ENCODE measurements at places on chromosomes 13 and 19.

GRCh38 chr13:48493851-48494250 is 39.0 kb downstream of the RCBTB2 start:
- DNase-seq: no peak

DNA sequence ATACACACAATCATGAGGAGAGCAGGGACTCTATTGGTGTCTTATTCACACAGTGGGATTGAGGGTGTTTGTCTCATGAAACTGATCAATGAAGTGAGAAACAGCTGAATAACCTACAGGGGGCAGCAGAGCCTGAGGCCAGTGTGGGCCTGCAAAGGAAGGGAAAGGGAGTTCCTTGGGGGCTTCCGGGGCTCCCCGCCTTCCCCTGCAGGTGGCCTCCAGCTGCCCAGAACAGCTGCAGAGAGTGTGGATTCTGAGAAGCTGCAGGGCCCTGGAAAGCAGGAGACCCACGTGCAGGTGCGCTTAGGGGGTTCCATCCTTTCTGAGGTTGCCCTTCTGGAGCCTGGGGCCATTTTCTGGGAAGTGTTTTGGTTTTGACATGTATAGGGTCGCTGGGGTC is 20.1 kb downstream of the ZNF763 start:
- DNase-seq: no peak

- no peak for DNase-seq
Measured at GRCh38 chr13:74597526-74597925, 463.3 kb upstream of the KLF12 start.

DNA sequence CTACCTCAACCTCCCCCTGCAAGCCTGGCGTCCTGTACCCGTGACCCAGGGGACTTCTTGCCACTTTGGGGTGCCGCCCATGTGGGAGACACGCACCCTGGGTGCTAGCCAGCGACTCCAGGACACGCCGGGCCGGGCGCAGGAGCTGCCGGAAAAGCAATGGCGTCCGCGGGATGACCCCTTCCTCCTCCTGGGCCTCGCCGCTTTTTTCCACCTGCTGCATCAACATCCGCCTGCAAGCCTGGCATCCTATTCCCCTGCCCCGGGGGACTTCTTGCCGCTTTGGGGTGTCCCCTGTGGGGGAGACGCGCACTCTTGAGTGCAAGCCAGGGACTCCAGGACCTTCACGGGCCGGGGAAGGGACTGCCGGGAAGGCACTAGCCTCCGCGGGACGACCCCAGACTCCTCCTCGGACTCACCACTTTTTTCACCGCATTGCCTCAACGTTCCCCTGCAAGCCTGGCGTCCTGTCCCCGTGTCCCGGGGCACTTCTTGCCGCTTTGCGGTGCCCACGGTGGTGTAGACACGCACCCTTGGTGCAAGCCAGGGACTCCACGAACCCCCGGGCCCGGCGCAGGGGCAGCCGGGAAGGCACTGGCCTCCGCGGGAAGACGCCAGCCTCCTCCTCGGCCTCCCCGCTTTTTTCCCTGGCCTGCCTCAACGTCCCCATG is 237.8 kb downstream of the TUBA3C start:
- DNase-seq: no peak

DNA sequence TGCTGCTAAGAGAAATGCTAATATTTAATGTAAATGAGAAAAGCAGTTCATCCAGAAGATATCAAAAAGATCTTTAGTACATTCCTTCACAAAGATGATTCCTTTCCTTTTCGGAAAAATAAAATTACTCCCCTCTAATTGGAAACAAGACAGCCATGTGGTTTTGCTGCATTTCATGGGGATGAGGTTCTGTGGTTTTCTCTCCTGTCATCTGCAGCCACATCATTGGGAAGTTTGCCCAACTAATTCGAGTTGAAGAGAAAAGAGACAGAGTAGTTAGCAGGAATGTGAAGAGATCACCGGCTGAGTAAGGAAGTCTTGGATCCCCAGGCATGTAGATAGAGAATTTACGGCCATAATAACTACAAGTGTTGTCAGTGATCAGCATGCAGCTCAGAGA is 122.1 kb downstream of the CYSLTR2 start:
- no peak for DNase-seq

- DNase-seq: no peak
Measured at GRCh38 chr19:40281381-40282208, 3.5 kb downstream of the AKT2 start.

DNA sequence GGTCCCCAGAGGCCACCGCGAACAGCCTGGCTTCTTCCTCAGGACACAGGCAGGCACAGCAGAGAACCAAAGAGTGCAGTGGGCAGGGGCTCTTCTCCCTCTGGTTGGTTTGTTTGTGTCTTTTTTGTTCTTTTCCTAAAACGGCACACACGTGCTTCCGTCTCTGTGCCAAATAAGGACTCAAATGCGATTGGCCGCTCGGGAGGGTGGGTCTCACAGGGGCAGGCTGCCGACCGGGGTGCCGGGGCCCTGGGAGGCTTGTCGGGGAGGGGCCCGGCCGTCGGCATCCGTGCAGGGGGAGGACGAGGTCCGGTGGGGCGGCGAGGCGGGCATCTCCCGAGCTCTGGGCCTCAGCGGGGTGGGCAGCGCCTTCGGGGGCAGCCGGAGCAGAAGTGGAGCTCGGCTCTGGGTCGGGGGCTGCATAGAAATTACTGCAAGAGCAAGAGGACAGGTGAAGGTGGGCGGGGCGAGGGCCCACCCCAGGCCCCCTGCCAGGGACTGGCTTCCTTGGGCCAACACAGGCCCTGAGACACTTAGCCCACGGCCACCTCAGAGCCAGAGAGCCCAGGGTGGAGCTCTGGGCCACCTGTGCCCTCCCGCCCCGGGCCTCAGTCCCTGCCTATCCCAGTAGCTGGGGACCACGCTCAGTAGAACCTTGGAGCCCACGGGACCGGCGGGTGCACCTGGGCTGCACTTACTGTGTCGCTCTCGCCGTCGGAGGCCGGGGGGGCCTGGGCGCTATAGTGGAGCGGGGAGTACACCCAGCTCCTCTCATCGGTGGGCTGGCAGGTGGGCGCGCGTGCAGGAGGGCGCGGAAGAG is 6.4 kb upstream of the CACTIN start:
- DNase-seq: no peak

DNA sequence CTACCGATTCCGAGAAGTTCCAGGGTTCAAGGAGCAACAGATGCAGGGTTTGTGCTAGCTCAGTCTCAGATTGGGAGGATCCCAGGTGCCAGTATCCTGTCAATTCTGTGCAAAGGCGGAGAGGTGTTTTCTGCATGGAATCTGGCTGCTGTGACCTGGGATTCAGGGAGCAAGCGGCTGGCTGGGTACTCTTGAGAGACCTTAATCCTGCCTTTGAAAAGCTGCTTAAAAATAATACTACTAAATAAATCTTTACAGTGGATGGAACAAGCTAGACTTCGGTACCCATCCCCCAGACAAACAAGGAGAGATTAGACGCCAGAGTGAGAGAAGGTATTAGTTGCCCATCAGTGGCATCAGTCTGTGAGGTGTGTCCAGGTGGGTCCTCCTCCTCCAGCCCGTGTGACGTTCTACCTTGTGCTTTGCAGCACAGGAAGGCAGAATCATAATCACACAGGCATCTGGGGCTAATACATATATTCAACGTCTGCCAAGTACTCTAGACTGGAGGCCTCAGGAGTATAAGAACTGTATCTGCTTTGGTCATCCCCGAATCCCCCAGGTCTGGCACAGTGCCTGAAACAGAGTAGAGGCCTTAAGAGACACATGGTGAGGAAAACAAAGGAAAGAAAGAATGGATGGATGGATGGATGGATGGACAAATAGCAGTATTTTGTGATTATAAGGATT is 230.6 kb downstream of the ZNF536 start:
- no peak for DNase-seq

DNA sequence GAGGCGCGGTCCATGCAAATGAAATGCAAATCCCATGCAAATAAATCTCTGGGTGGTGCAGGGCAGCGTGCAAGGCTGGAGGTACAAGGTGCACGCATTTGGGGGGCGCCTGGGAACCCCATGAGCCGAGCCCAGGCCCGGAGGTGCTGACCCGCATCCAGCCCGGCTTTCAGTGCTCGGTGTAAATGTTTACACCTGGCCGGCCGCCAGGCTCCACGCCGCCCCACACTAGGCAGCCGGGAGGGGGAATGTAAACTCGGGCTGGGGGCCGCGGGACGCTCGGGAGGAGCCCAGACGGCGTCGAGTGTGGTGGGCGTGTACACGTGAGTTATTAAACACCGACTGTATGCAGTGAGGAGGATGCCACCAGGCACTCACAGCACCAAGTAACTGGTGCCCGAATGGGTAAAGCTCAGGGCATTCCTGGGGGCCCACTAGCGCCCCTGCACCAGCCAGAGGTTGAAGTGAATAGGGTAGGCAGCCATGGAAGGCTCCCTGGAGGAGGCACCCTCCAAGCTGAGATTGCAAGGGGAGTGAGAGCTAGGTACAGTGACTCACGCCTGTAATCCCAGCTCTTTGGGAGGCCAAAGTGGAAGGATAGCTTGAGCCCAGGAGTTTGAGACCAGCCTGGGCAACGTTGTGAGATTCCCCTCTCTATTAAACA is 17.2 kb downstream of the FUT6 start:
- DNase-seq: no peak

GRCh38 chr19:2171349-2172145 is 7.8 kb downstream of the DOT1L start:
- no peak for DNase-seq

DNA sequence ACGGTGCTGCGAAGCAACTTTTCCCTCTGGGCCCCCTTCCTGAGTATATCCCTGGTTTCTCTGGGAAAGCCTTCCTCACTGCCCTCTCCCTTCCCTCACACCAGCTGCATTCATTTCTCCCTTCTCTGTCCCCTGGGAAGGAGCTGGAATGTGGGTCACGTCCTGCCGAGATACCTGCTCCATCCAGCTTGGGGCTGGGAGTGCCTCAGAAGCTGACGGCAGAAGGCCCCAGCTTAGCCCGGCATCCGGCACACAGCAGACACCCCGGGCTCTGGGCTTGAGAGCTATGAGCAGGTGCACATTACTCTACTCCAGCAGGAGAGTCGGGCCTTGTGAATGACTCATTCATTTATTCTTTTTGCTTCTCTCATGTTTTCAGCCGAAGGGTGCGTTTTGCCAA is 170.6 kb downstream of the TEX29 start:
- DNase-seq: no peak

DNA sequence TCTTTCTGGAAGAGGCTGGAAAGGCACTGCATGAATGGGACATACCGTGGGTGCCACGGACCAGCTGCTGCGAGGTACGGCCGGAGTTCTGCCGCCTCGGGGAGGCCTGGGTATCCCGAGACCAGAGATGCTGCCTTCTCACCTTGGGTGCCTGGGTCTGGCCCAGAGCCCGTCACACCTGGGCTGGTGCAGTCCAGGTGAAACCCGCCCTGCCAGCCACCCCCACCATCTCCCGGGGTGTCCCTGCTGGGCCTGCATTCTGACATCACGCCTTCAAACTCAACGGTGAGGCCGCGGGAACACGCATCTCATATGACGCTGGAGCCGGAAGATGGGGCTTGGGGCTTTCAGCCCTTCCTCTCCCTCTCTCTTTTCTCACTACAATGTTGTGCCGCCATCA is 98.0 kb downstream of the GADD45B start:
- DNase-seq: no peak

- DNase-seq: no peak
Measured at GRCh38 chr19:10543059-10543419, 665 bp upstream of the ATG4D start.

- no peak for DNase-seq
Measured at GRCh38 chr13:45333977-45334922, 6.7 kb downstream of the TPT1 start.

DNA sequence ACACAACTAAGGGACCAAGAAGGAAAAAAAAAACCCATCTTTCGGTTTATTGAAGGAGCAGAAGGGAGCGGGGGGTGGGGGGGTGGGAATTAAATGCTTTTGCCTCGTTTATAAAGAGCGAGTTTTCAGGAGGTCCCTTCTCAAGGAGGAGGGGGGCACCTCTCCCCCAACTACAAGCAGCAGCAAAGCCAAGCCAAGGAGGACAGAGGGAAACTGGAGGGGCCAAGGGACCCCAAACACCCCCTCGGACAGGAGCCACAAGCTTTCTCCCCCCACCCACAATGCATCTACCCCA is 2.4 kb downstream of the IRF2BP1 start:
- DNase-seq: no peak

- DNase-seq: no peak
Measured at GRCh38 chr19:41626278-41626677, 596 bp downstream of the CEACAM4 start.

- DNase-seq: no peak
Measured at GRCh38 chr19:48473161-48473966, 4.2 kb downstream of the CYTH2 start.

DNA sequence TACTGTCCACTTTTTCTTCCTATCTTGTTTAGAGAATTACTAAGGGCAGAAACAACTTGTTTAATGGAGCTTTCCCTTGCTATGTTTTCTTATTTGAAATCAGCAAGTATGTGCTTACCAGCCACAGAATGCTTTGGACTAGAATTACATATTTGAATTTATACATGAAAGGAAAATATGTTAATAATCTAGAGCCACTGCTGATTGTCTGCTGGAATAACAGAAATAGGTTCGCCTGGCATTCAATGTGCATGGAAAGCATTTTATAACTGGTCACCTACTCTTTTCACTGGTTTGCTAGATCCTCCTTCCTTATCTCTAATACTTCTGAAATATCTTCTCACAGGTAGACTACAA is 8.0 kb downstream of the EFNB2 start:
- no peak for DNase-seq

DNA sequence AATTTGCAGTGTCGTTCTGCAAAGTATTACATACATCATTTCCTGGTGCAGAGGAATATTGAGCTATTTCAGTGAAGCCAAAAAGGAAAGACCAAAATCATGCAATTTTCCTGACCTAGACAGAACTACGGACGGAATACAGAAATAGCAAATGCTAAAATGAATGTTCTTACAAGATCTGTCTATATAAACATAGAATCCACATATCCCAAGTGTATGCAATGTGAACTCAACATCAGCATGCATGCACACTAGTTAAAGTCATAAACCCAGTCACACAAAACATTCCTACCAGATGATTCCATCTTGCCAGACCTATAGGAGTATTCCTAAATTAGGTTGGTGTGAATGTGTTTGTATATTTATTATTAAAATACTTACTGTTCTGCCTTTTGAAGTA is 383.7 kb upstream of the ZNF507 start:
- DNase-seq: no peak

DNA sequence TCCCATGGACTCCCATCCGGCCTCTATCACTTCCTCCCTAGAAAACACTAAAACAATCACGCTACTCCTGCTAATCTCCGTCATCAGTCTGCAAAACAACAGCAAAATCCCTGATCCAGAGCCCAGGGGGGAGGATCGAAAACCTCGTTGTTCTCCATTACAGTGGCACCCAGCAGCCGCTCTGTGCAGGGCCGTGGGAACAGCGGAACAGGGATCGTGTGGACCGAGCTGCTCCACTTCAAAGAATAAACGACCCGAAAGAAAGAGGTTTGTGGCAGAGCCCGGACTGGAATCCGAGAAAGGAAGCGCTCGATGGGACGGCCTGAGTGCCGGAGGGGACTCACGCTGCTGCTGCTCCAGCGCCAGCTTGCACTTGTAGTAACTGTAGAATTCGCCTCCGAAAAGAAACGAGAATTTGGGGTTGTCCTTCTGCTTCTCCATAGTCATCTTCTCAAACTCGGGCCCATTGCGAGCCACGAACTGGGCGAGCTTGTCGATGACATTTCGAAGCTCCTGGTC is 652 bp downstream of the CHERP start:
- DNase-seq: no peak

GRCh38 chr19:5339950-5340636 is 519 bp downstream of the PTPRS start:
- no peak for DNase-seq

All from Caki2 (cell line).